NCI-H446 treated with DMSO at 0.1 percent for 48 hours (cell line): ENCODE measurements at places on chromosomes 4 and X.

DNA sequence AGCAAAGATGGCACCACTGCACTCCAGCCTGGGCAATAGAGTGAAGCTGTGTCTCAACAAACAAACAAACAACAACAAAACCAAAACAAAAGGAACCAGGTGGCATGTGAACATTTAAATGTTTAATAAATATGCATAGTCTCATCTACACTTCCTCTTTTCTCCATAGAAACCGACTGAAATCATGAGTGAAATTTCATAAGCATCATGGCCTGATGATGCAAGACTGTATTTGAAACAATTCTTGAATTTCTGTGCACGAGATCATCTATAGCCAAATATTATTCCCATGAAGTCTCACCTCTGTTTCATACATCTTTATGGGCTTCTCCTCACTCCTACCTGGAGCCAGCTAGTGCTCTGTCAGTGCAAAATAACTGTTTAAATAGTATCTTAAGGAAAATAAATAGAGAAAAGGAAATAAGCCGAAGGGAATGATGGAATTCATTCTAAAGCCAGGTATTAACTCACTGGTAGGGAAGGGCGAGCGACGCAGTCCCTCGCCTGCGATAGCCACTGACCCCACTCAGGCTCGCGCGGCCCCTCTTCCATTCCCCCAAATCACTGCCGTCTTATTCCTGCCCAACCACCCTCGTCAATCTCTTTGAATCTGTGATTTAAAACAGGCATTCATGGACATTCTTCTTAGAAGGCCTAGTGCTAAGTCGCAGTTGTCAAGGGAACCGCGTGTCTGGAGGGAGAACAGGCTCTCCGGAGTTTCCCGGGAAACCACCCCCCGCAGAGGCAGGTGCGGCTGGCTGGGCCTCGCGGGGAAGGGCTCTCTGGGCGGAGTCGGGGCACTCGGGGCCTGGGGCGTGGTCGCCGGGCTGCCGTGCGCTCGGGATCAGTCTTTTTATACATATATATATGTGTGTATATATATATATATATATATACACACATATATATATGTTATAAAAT lies 52.4 kb upstream of the TRIM2 start:
- DNase-seq, result peak; percentile 37

- peak; percentile 30 for DNase-seq
Measured at GRCh38 chrX:106611679-106612392, at the start of gene RADX. Gene RADX (plus strand): TSS chrX:106611978. CDS start chrX:106612081, 103 bp downstream.

- no peak for DNase-seq
Measured at GRCh38 chr4:129929052-129929451, 833.1 kb downstream of the C4orf33 start.

GRCh38 chr4:83606460-83606859 lies 70.6 kb downstream of the GPAT3 start:
- DNase-seq, result no peak

DNA sequence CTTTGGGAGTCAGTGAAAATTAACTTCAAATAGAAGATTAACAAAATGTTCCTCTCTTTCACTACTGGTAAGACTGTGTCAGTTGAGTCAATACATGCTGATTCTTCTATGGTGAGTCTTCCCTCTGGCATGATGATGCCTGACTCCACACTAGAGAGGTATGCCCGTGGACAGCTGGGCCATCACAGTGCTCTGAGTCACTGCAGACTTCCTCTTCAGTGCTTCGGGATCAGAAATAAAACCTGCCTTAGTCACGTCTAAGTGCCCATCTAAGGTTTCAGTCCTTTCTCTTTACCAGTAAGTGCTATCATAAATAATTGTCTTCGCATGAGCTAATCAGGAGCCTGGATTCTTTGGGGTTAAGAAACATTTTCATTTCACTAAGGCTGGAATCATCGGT lies 1.6 kb upstream of the ASB5 start:
- DNase-seq, result no peak

DNA sequence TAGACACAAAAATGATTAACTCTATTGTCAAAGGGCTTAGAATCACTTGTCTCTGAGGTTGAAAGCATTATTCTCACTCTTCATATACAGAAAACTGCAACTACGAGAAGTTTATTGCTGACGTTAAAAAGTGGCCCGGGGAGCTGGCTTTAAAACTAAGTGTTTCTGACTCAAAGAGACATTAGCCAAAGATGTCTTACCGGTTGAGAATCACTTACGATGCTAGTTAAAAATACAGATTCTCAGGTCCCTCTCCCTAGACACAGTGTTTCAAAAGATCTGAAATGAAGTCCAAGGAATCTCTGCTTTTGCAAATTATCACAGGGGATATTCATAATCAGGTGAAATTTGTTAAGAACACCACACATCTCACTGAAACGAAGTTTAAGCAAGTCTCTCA lies 1.2 kb downstream of the GNPDA2 start:
- no peak for DNase-seq

GRCh38 chr4:15961781-15962510 lies 1.0 kb downstream of the FGFBP2 start:
- no peak for DNase-seq

DNA sequence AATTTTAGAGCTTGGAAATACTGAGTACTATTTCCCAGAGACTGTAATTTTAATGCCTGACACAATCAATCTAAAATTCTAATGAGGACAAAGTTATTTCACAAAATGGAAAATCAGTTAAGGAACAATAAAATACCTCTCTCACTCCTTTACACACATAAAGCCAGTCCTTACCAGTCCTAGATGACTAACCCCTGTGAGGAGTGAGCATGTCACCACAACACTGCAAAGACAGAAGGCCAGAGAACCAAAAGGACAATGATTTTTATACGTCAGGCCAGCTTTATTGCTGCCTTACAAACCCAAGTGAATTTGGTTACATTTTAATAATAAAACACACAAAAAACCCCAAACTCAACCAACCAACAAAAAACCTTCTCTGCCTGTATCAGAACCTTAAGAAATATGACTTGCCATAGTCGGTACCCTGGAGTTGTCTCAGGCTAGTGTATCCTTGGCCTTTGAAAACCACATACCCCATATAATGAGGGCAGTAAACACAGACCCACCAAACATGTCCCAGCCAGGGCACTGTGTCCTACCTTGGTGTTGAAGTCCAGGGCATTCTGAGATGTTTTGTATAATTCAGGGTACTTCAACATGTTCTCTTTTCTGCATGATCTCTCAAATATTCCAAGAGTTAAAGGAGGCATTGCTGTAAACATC lies 57.6 kb downstream of the SHISA3 start:
- DNase-seq, result no peak

- no peak for DNase-seq
Measured at GRCh38 chr4:163167333-163167626, 590 bp upstream of the NAF1 start.

DNA sequence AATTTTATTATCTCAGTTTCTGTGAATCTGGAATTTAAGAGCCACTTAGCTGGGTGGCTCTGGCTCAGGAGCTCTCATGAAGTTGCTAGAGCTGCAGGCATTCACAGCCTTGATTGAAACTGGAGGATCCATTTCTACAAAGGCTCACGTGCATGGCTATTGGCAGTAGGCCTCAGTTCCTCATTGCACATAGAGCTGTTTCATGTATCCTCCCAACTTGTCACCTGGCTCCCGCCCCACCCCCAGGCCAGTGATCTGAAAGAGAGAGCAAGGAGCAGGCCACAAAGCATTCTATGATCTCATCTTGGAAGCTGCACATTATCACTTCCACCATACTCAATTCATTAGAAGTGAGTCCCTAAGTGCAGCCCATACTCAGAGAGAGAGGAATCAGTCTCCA lies 18.5 kb upstream of the AP1AR start:
- no peak for DNase-seq

- DNase-seq, result no peak
Measured at GRCh38 chr4:99121008-99121407, 23.1 kb downstream of the ADH4 start.

GRCh38 chr4:53714236-53715140 lies 123.2 kb upstream of the LNX1 start:
- DNase-seq, result no peak

GRCh38 chr4:38099020-38099600 lies 138.9 kb downstream of the PTTG2 start:
- DNase-seq, result no peak

DNA sequence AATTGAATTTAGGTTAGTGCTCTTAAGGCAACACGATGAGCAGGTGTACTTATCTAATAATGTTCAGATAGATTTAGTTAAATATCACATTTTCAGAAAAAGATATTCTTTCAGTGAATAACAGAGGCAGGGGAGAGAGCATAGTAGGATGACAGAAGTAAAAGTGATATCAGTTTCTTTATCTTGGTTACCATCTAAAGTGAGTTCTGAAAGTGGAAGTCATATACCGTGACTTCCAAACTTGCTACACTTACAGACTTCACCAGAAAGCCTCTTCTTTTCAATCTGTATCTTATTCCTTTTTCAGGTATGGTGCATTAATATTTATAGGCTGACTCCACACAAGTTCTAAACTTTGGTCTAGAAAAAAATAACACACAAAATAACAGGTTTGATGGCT lies 124.9 kb downstream of the POU4F2 start:
- DNase-seq, result no peak

GRCh38 chr4:15958562-15958961 lies 4.4 kb downstream of the FGFBP2 start:
- no peak for DNase-seq

GRCh38 chr4:136651278-136651667 lies 881.0 kb downstream of the PCDH18 start:
- DNase-seq, result no peak

DNA sequence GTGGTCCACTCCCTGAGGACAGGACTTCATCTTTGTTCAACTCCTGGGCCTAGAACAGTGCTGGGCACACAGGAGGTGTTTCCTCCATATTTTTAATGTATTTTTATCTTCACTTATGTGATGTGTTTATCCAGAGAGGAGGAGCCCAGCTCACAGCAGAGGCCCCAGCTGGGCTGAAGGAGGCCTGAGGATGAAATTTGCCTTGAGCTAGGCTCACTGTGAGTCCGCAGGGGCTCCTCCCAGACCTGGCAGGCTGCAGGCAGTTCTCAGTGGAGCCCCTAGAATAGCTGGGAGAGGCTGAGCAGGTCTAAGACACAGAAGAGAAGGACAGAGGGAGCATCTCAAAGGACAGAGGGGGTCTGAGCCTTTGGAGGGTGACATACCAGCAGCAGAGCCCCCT lies 26.8 kb downstream of the C4orf50 start:
- no peak for DNase-seq

- no peak for DNase-seq
Measured at GRCh38 chr4:37533286-37534033, 152.7 kb downstream of the RELL1 start.

DNA sequence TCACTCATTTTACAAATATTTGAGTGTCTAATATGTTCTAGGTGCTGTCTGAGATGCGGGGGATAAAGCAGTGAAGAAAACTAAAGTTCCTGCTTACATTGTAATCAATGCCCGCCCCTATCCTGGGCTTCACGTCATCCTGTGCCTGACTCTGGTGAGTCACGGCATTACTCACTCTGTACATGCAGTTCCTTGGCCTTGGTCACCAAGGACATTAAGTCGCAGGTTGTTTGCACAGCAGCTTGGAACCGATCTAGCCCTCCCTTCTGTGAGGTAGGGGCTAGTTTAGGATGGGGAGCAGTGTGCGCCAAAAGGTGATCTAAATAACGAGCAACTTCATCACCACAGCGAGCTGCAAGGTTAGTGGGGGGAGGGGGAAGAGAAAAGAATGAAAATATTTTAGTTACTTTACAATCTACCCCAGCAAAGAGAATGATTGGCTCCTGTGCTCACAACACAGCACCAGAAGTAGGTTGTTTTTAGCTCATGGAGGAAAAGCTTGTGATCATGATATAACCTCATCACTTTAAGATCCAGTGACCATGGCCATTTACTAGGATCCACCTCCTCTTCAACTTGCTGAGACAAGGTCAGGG lies 48.0 kb upstream of the HDAC8 start:
- DNase-seq, result no peak

DNA sequence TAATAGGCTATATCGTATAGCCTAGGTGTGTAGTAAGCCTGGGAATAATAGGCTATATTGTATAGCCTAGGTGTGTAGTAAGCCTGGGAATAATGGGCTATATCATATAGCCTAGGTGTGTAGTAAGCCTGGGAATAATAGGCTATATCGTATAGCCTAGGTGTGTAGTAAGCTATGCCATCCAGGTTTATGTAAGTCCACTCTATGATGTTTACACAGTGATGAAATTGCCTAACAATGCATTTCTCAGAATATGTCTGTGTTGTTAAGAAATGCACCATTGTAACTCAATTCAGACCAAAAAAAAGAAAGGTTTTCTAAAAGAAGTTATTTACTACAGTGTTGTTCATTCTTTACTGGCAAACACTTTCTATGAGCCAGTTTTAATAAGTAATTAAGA lies 1387.2 kb downstream of the STIM2 start:
- no peak for DNase-seq

- DNase-seq, result no peak
Measured at GRCh38 chr4:75498041-75498440, 16.2 kb downstream of the RCHY1 start.

- DNase-seq, result no peak
Measured at GRCh38 chr4:121738780-121739535, 26.0 kb downstream of the SMIM43 start.

DNA sequence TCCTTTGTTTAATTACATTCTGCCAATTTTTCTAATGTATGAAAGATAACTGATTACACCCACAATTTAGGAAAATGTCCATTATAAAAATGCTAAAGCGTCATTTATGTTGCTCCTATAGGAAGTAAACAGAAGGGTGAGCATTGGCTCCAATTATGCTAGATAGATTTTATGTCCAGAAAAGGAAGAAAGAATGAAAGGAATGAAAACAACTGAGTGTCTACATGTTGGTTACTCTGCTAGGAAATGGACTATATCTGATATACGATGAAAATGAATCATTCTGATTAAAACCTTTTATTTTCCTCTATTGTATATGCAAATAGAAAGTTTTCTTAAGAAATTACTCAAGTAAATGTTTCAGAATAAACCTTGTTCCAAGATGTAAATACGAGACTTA lies 1.6 kb downstream of the ENAM start:
- no peak for DNase-seq

DNA sequence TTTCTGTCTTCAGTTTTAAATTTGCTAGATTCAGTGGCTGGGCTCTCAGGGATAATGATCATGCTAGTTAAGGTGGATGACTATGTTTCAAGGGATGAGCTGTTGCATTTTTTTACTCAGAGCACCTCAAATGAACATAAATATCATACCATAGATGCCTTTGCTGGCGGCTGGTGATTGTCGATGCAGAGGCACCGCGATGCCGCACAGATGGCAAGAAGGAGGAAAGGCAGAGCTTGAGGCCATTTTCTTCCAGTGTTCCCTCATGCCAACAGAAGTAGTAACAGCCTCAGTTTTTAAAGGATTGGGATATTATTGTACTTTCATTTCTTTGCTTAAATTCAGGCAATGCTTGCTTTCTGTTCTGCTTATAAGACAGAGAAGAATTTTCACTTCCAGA lies 654.7 kb upstream of the IGFBP7 start:
- no peak for DNase-seq

DNA sequence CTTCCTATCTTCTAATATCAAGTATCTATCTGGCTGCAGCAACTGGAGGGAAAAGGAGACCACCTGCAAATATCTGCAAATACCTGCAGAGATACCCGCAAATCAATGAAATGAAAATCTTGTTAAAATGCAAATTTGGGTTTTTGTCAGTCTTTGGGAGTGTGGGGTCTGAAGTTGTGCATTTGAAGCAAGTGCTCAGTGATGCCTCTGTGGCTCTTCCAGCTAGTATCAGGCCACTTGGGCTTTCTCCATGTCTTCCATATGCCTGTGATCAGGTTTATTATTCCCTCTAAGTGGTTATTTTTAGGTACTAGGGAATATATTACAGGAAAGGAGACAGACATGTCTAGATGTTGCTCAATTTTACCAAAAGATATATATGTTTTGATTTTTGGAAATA lies 880.3 kb downstream of the ADGRL3 start:
- DNase-seq, result no peak
